RCC 7860 (cell line): ENCODE measurements at places on chromosomes 7 and 10.

DNA sequence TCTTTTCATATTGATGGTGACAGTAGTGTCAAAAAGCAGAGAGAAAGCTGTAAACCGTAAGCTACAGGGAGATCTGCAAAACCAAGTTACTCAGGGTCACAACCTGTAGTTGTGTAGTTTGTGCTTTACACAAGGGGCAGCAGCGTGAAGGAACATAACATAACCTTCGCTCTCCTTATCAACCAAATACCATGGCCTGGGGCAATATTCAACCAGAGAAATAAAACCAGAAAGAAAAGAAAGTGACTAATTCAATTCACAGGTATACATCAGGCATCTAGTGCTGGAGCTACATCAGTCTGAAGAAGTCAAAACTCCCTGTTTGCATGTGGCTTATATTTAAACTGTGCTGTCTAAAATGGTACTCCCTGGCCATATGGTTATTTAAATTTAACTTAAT lies 224.3 kb downstream of the TWIST1 start:
- no peak for DNase-seq

GRCh38 chr10:35387768-35388167 lies 51.5 kb downstream of the CCNY start:
- no peak for DNase-seq

- DNase-seq: no peak
Observed at GRCh38 chr10:411603-412002, 276.3 kb downstream of the ZMYND11 start.

- DNase-seq: no peak
Observed at GRCh38 chr7:139995017-139995915, 67.5 kb downstream of the PARP12 start.
